Vagina (tissue), 2 donors: ENCODE measurements at places on chromosomes 5 and 9. TPM values are rescaled to one million over a fixed set of nuclear protein-coding genes. Genes with fewer than 3 reads are reported as not detected.
A peak's percentile ranks its signal among the peaks of the same experiment; 100 is the strongest.

TAF11L10 gene
- total RNA-seq, result not detected

- DNase-seq, result no peak
Measured at GRCh38 chr9:130104491-130105193, 50.9 kb downstream of the GPR107 start.

ZBED3 gene
- 9.1 TPM for total RNA-seq

- DNase-seq, result peak; percentile 46
Measured at GRCh38 chr5:171577042-171577758, 157.8 kb downstream of the FGF18 start.

GRCh38 chr5:156379206-156379605, 52.2 kb downstream of the SGCD start:
- no peak for DNase-seq

DNA sequence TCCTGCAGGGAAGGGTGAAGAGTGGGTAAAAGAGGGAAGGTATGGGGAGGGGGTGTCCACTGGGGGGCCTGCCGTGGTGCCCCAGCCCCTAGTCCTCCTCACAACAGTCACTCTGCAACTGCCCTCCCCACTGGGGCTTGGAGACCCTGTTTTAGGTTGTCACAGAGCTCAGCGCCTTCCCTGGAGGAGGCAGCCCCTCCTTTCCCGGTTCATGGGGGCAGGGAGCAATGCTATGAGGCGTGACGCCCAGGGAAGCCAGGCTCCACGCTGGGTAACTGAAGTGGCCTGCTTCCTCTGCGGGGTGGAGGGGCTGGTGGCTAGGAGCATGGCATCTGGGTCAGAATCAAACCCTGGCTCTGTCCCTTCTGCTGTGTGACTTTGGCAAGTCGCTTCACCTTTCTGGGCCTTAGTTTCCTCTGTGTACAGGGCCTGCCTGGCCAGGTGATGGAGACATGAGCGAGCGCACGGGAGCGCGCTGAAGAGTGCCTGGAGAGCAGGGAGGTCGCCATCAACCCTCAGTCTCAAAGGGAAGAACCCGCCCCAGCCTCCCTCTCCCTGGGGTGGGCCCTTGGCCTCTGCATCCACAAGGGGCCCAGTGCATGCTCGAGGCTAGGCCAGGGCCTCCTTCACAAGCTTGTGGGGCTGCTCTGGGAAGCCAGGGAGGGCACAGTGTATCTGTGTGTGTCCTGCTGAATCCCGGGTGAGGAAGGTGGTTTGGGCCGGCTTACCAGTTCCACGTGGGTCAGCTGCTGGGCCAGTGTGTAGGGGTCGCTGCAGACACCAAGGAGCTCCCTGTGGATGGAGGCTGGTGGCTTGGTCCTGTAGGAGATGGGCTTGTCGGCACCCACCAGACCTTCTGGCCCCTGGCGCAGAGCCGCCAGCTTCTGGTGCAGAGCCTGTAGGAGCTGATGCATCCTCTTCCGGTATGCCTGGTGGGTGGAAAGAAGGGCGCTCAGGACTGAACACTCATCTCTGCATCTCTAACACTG, 56.4 kb upstream of the RNF130 start:
- no peak for DNase-seq

DNA sequence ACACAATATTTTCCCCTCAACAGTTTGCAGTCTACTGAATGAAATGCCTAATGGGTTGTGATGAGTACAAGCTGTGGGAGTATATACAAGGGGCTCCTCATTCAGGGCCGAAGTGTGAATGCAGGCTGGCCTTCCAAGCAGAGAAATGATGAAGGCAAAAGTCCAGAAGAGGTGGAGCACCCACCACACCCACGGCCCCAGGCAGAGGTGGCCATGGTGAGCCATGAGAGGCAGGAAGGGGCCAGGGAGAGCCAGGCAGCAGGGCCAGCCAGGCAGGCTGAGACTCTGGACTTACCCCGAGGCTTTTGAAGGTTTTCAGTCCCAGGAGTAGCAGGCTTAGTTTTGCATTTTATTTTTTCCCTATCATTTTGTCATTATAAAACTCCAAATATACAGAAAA, 218.1 kb downstream of the AUH start:
- DNase-seq, result no peak

GRCh38 chr9:127968042-127968441, 12.7 kb downstream of the EEIG1 start:
- no peak for DNase-seq

DNA sequence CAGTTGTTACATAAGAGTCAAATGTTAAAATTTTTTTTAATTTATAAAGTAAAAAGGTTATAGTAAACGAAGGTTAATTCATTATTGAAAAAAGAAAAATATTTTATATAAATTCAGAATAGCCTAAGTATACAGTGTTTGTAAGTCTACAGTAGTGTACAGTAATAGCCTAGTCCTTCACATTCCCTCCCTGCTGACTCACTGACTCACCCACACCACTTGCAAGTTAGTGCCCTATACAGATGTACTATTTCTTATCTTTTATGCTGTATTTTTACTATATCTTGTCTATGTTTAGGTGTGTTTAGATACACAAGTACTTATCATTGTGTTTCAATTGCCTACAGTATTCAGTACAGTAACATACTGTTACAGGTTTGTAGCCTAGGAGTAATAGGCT, 57.6 kb downstream of the MAMDC2 start:
- no peak for DNase-seq

DNA sequence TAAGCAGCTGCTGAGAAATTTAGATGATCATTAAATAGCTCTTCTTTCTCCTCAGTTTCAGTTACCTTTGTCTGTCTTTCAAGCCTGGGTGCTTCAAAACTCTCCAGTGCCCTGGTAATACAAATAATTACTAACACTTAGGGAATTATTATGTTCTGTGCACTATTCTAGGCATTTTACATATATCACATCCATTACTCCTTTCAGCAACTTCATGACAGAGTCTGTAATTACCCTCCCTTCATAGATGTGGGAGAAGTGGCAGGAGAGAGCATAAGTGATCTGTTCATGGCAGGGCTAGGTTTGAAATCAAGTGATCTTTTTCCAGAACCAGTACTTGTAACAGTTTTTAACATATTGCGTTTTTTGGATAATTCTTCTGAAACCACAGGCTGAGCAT, 32.0 kb downstream of the MAN2A1 start:
- no peak for DNase-seq

MYMK gene
- total RNA-seq, result not detected

- DNase-seq, result peak; percentile 11
Measured at GRCh38 chr9:98365781-98366180, 110.3 kb upstream of the TBC1D2 start.

DNA sequence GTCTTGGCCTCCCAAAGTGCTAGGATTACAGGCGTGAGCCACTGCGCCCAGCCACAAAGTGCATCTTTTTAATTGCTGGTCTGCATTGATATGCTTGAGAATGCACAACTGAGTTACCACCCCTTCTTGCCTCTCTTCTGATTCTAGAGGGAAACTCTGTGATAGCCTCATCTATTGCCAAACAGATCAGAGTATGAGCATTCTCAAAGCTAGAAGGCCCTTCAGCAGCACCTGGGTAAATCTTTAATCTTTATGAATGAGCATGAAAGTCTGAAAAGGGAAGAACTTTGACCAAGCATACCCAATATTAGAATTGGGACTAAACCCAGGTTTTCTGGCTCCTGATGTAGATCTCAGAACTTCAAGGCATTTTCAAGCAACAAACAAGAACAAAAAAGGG, 298.3 kb upstream of the TNC start:
- DNase-seq, result no peak

LCN1 gene
- not detected for total RNA-seq

DNA sequence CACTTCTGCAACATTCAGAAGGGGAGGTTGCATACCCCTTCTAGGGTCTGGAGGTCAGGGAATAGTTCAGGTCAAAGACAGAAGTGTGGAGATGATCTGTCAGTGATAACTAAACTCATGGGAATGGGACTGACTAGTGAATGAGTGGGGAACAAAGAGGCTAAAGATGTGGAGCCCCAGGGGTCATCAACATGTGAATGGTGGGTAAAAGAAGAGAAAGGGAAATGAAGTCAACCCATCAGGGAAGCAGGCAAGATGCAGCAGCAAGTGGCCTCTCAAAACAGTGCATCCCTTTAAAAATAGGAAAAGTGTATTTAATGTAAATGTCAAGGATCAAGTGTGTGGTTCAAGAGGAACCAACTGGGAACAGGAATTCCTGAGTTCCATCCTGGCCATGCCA, 69.9 kb downstream of the PLPPR1 start:
- DNase-seq, result no peak
